ENCODE measurements at places on chromosomes 5 and 9.

DNA sequence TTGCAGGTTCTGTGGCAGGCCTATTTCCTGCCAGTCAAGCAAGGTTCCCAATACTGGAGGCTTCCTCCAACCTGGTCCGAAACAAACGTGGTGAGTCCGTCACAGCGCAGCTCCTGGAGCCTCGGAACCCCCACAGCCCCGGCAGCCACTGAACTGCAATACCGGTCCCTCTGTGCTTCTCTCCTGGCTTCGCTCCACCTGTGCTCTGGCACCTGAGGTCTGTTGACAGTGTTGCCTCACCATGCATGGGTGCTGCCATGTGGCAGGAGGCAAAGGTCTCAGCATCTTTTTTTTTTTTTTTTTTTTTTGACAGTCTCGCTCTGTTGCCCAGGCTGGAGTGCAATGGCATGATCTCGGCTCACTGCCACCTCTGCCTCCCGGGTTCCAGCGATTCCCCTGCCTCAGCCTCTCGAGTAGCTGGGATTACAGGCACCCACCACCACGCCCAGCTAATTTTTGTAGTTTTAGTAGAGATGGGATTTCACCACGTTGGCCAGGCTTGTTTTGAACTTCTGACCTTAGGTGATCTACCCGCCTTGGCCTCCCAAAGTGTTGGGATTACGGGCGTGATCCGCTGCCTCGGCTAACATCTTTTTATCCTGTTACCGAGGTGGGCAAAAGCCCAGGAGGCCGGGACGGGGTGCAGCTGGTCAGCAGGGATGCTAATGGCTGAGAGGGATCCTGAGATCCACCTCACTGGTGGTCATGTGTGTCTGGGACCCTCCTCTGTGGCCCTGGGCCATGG, 57.1 kb upstream of the RNU6ATAC start:
- no peak for DNase-seq

DNA sequence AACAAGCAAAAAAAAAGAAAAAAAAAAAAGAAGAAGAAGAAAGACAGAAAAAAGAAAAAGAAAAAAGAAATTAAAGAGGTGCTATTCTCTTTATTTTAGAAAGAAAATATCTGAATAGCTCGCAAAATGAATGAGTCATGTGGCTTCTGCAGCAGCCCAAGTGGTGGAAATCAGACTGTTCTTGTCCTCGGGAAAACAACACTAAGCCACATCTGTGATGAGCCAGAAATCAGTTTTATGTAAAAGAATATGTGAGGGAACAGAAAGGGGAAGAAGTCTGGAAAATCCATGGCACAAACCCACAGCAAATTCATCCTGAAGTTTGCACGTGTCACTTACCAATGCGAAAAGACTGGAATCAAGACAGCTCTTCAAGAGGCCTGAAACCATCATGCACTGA, 118.7 kb upstream of the GAS1 start:
- DNase-seq: no peak

DNA sequence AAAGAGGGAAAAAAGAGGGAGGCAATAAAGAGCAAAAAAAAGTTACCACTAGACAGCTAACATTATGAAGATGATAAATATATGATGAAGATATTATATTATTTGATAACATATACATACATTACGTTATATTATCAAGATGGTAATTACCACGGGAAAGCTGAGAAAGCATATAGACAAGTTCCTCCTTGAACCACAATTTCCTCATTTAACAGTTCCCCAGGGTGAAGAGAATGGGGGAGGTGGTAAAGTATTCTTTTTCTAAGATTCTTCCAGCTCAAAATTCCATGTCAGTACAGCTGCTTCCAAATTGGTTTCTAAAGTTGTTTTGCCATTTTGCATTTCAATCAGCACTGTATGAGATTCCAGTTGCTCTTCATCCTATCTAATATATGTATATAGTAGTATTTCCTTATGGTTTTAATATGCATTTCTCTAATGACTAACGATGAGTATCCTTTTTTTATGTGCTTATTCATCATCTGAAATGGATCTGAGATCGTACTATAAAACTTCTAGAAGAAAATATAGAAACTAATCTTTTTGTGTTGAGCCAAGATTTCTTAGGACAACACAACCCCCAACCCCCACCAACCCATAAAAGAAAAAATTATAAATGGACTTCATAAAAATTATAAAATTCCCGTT, 49.5 kb upstream of the C9orf72 start:
- no peak for DNase-seq

- no peak for DNase-seq
Observed at GRCh38 chr5:62093976-62094375, 212.0 kb upstream of the KIF2A start.

DNA sequence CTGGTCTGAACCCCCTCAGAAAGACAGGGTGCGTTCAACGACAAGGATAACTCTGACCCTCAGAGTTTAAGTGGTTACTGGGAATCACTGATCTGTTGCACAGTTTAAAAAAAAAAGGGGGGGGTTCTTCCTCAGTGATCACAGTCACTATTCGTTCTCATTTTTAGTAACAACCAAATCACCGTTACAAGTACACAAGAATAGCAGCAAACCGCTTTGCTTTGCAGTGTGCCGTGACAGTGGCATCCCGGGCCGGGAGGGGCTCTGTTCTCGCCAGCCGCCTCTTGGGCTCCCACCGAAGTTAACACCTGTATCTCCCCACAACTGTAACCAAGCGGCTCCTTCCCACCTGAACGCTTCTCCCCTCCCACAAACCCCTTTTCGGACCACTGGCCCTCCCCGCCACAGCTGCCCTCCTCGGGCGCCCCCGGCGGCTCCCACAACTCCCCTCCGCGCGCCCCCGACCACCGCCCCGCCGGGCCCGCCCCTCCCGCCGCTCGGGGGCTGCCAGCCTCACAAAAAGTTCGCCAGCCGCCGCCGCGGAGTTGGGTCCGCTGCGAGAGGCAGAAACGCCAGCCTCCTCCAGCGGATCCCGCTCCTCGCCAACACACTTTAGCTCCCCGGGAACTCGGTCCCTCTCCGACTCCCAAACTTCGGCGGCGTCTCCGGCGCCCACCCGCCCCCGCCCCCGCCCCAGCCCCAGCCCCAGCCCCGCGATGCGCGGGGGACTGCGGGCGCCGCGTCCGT, 1.2 kb downstream of the SSBP2 start:
- peak; percentile 61 for DNase-seq

DNA sequence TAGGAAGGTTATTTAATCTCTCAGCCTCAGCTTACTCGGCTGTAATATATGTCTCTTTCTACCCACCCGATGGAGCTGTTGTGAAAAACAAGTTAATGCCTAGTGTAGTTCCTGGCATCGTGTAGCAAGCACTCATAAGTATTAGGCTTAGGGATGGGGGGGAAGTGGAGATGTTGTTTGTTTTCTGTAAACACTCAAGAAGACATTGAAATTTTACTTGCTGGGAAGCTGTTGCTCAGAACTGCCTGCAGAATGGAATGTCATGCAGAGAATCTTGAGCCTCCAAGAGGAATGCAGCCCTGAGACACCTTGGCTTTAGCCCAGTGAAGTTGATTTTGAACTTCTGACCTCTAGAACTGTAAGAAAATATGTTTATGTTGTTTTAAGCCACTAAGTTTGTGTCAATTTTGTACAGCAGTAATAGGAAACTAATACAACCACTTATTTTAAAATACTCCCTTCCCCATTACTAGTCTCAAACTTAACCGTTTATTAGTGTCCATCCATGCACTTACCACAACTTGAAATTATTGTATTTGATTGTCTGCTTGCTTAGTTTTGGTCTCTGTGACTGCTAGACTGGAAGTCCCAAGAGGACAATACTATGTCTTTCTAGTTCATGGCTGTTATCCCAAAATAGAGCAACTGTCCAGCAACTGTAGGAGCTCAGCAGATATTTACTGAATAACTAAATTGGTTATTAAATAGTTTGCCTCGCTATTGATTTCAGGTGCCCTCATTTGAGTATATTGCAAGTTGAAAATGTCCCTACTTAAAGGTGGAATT, 53.8 kb downstream of the MFAP3 start:
- DNase-seq: no peak

DNA sequence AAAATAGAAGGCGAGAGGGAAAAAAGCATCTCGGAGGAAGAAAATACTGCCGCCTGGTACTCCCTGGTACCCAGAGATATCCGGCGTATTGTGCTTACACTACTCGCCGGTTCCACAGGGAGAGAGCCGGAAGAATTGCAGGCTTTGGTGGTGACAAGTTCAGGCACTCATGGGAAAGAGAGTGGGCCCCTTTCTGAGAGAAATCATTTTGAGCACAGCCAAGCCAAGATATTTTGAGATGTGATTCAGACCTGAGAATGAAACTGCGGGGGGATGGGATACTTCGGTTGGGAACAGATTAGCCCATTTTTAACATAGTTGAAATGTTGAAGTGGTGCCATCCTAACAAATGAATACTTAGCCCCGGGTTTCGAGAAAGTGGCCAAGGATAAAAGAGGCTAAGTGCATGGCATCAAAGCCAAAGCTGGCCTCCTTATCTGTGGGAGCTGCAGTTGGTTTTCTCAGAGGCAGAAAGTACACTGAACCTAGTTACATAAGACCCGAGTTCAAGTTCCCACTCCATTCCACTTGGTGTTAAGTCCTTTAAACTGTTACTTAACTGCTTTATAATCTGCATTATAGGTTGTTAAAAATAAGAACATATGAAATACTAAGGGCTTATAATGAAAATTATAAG, 62.7 kb downstream of the SLC1A3 start:
- no peak for DNase-seq

DNA sequence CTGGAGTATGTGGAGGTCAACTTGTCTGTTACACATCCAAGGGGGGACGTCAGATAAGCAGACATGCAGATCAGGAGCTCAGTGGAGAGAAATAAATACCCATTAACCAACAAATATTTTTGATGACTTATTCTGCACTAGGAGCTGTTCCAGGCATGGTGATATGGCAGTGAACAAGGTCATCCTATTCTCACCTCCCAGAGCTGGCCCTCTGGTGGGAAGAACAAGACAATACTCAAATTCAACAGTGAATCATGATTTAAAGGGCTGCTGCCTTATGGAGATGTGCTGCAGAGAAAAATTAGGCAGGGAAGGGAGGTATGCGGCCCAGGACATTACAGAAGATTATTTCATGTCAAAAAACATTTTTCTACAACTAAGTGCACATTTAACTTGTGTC, 36.5 kb downstream of the SYK start:
- no peak for DNase-seq

DNA sequence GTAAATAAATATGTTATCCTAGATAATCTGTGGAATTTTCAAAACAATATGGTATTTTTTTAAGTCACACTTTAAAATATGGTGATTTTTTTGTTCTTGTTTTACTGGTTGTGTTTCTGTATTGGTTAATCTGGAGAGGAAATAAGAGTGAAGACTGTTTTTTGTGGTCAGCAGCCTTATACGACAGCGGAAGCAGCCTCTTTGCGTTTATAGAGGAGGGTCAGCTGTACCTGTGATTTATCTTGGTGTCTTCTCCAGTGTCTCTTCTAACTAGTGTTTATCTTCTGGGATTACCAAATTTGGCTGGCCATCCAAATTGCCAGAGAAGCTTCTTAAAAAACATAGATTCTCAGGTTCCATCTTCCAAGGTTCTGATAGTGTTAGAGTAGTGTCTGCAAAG, 58.7 kb downstream of the ICE1 start:
- no peak for DNase-seq

DNA sequence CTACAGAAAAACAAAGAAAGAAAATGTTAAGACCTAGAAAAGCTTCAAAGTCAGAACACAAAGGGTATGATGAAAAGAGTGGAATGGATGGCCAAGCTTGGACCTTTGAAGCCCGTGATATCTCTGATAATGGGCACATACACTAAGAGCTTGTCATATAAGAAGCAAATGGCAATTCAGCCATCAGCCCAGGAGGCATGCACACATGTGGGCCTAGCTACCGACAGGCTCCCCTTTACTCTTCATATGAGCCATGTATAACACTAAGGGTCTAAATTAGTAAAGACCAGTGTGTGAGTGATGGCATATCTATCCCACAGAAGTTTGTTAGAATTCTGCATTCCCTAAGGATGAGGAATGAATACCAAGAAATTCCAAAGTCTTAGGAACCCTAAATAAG, 20.1 kb downstream of the GRHPR start:
- DNase-seq: no peak

DNA sequence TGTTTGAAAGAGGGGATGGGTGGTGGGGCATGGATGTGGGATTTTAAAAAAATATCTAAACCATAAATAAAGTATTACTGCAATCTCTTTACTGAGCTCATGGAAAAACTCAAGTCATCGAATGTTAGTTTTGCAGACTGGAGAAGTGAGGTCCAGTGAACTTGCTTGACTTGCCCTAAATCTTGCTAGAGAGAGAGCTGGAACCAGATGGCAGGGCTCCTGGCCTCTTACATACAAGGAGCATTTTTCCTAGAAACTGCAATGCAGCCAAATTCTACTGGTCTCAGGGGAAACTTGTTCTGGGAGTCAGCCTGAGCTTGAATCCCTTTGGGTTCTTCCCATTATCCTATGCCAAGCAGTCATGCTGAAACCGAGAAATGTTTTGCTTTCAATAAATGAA, 2.9 kb upstream of the TGFBI start:
- no peak for DNase-seq

- DNase-seq: no peak
Observed at GRCh38 chr5:68533571-68534084, 318.1 kb downstream of the PIK3R1 start.

DNA sequence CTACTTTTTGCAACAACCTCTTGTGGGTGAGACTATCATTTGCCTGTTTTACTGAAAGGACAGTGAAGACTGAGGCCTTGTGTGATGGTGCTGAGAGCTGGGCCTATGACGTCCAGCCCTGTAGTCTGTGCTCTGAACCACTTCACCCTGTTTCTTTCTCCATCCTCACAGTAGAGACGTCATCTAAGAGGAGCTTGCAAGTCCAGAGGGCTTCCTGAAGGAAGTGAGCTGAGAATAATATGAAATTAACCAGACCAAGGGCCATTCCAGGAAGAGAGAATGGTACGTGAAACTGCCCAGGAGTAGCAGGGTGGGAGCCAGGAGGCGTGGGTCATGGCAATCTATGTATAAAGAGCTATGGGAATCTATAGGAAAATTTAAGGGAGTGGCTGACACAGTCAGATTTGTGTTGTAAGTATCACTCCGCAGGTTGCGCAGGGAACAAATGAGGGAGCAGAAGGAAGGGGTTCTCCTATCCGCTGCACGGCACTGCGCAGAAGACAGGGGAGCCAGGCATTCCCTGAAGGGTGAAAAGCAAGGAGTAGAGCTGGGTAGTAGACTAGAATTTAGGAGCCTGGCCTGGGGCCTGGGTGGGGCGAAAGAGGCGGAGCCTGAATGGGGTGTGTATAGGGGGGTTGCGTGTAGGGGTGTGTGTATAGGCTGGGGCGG, 596 bp upstream of the FGFR4 start:
- no peak for DNase-seq

DNA sequence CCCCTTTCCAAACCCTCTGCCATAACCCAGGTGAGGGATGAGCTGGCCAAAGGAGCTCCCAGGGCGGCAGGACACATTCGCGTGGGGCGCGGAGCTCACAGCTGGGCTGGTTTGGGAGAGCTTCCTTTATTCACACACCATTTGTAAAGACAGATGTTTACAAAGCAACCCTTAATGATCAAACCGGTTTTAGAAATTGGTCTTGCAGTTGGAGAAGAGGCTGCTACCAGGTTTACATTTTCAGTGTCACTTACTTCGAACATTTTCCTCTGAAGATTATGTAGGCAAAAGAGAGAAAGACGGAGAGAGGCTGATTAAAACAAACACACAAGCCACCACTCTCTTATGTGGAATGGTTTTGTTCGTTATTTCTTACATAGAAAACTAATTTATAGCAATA, 648.7 kb downstream of the IRX1 start:
- DNase-seq: no peak
